Suppressor macrophage (primary cell): ENCODE measurements at places on chromosomes 7 and 10.

GRCh38 chr7:73828107-73828803, 2.5 kb upstream of the CLDN4 start:
- peak; percentile 34 for DNase-seq

DNA sequence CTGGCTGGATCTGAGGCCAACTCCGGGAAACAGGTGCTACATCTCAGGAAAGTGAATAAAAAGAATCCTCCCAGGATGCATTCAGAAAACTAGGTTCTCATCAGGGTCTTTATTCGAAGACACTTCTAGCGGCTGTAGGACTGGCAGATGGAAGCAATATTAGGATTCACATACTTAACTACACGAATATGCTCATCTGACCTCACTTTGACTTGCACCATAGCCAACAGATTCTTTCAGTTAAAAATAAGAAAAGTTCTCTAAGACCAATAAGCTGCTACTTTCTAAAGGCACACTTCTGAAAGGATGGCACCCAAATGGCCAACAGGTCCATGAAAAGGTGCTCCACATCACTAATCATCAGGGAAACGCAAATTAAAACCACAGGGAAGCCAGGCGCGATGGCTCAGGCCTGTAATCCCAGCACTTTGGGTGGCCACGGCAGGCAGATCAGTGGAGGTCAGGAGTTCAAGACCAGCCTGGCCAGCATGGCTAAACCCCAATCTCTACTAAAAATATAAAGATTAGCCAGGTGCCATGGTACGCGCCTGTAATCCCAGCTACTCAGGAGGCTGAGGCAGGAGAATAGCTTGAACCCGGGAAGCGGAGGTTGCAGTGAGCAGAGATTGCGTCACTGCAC, 258.0 kb downstream of the ZMYND11 start:
- DNase-seq = no peak

DNA sequence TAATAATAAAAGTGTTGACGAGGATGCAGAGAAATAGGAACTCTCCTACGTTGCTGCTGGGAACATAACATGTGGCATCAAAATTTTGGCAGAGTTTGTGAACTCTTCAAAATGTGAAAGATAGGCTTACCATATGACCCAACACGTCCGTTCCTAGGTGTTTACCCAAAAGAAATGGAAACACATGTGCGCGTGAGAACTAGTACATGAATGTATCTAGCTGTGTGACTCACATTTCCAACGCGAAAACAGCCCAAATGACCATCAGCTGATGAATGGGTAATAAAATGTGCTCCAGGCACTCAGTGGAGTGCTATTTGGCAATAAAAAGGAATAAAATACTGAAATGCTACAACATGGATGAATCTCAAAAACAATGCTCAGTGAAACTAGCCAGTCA, 10.4 kb upstream of the ELFN1 start:
- DNase-seq = no peak

DNA sequence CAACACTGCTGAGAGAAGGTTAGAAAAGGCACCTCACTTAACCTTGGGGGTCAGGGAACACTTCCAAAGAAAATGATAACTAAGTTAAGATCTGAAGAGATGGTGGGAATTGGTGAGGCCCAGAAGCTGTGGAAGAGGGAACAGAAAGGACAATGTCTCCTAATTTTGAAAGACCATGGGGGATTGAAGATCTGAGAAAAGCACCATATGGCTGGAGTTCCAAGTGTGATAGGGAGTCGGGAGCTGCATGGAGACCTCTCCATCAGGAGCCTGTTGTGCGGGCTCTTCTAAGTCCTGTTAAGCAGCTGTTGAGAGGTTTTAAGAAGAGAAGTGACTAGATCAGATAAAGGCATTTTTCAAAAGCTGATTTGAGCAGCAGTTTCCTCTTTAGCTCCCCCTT, 254.3 kb downstream of the CDK14 start:
- DNase-seq = no peak

DNA sequence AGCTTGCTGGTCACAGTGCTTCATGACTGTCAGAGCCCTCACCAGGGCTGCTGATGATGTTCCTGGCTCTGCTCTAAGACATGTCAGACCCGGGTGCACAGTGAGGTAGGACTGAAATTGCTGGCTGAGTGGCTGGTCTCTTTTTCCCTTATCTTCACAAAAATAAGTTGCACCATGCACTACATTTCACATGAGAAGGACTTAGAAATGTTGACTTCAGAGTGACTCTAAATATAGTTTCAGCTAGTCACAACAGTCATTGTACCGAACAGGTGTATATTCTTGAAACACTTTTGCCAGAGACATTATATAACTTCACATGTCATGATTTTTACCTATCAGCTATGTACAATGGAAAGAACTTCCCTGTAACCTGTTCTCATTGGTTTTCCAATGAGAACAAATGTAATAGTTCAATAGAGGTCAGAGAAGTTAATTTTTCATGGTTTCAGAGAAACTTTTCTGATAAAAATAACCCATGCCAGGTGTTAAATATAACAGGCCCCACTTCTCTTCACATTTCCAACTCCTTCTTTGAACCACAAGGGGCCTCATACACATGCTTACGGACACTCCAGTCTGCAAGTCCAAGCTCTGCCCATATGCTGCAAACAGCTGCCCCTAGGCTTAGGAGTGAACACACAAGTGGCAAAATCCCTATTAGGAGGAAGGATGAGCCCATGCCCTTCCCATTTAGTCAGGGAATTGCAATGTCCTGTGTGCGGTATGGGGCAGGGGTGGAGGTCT, 115.6 kb downstream of the CDK6 start:
- no peak for DNase-seq

DNA sequence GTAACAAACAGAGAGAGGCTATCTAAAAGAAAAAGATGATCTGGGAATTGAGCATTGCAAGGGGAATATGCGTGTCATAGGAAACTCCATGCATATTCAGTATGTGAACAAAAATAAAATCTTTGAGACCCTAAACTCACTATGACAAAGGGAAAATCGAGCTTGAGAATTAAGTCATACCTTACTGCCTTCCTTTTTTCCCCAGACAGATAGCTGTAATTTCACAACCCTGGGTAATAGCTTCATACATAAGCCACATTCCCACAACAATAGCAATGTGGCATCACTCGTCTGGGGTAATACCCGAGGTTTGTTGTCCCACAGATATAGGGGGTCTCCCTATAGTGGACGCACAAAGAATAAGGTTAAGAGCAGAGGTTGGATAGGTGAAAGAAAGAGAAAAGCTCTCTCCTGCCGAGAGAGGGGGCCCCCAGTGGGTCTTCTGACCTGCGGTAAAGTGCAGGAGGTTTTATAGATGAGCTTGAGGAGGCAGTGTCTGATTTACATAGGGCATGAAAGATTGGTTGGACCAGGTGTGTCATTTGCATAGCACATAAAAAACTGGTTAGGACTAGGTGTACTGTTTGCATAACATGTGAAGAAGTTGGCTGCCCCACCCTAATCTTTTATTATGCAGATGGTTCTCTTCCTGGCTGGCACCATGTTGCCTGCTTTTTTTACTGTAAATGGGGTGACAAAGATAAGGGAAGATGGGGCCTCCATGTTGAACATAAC, 11.6 kb downstream of the CYP3A43 start:
- DNase-seq = no peak

- no peak for DNase-seq
Measured at GRCh38 chr10:42738679-42739078, 43.9 kb upstream of the BMS1 start.

- no peak for DNase-seq
Measured at GRCh38 chr7:91957823-91958222, 17.2 kb downstream of the AKAP9 start.

- DNase-seq = no peak
Measured at GRCh38 chr10:63885156-63885555, 364.0 kb downstream of the REEP3 start.
